ENCODE measurements at places on chromosomes 16 and 17. TPM values are rescaled to one million over a fixed set of nuclear protein-coding genes. Genes with fewer than 3 reads are reported as not detected.

ZP2 gene
- total RNA-seq: not detected

DNAH17 gene
- total RNA-seq: 0.10 TPM

PIK3R5 gene
- 24.6 TPM for total RNA-seq

MT1G gene
- total RNA-seq: 15.3 TPM

TBX4 gene
- not detected for total RNA-seq

PITPNM3 gene
- 0.59 TPM for total RNA-seq

HSD17B1 gene
- total RNA-seq: 0.29 TPM

C16orf92 gene
- not detected for total RNA-seq

C17orf78 gene
- not detected for total RNA-seq

APRT gene
- 330 TPM for total RNA-seq

DNAAF1 gene
- total RNA-seq: 0.25 TPM

SPATA22 gene
- not detected for total RNA-seq

Data from activated CD8-positive, alpha-beta memory T cell treated with anti-CD3 and anti-CD28 coated beads for 36 hours (primary cell).